ENCODE measurements at places on chromosomes 4 and X.

DNA sequence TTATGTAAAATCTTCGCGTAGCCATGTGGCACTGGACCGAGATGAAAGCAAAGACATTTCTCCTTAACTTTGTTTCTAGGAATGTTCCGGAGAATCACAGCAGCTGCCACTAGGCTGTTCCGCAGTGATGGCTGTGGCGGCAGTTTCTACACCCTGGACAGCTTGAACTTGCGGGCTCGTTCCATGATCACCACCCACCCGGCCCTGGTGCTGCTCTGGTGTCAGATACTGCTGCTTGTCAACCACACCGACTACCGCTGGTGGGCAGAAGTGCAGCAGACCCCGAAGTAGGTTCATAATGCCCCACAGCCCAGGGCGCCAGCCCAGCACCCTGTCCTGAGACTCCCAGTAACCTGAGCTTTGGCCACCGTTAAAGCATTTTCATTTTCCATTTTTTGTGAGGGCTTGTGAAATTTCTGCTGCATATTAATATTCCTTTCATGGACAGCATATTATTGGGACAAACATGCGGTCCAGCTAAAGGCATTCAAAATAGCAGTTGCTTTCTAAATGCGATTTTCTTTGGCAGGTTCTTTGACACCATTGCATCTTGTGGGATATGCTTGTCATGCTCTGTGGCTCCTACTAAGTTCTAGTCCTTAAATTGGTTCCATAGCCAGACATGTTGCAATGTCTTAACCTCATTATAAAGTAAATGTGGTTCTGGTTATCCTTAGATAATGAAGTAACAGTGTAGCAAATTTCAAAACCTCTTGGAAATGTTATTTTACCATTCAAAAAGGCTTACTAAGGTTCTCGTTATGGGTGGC is 49.1 kb upstream of the MSANTD1 start:
- no peak for DNase-seq

DNA sequence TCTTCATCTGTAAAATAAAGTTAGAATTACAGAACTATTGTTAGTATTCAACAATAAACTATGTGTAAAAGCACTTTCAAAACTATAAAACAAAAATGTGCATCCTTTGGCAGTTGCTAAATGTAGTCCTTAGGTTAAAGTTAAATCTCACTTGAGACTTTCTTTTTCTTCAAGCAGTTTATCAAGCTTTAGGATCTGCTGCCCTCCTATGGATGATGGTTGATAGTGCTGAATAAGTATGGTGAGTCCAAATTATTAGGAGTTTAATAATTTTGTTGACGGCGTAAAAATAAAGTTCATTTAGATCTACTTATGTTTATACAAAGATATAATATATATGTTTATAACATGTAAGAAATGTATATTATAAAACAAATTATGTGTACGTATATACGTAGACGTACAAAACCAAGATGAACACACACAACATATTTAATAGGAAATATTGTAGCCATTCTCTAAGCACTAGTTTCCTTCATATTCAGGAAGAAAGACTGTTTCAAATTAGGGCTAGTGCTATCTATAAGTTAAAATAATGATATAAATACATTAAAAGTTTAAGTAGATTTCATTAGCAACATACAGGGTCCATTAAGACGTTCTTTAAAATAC is 22.3 kb downstream of the UGT2A2 start:
- no peak for DNase-seq

- DNase-seq: no peak
Observed at GRCh38 chr4:87179751-87180150, 40.7 kb downstream of the KLHL8 start.

DNA sequence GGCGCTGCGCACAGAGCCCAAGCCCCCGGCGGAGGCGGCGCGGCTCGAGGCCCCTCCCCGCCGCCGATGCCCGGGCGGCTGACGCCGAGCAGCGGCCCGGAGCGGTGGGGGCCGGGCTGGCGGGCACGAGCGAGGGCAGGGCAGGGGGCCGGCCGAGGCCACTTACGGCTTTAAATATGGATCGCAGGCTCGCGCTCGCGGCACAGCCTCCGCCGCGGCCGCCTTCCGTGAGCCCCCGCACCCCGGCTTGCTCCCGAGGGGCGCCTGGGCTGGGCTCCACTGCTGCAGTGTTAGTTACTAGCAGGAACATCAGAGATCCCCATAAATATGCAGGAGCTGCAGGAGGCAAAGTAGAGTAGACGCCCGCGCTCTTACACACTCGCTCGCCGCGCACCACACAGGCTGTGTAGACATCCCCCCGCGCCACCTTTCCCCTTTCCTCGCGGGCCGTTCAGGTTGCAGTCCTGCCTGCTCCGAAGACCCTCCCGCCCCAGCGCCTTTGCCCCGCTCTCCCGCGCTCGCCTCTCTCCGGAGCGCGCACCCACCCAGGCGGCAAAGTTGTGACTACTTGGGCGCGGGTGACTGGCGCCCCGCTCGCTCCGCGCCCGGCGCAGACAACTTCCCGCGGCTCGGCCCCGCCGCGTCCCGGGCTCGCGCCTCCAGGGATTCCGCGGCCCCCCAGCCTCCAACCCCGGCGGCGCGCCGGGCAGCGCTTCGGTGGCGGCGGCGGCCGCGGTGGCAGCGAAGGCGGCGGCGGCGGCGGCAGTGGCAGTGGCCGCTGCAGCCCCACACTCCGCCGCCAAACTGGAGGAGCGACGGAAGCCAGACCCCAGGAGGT is 152.0 kb upstream of the SLC4A4 start:
- peak; percentile 71 for DNase-seq

- DNase-seq: no peak
Observed at GRCh38 chrX:13305108-13305507, 14.7 kb downstream of the ATXN3L start.

DNA sequence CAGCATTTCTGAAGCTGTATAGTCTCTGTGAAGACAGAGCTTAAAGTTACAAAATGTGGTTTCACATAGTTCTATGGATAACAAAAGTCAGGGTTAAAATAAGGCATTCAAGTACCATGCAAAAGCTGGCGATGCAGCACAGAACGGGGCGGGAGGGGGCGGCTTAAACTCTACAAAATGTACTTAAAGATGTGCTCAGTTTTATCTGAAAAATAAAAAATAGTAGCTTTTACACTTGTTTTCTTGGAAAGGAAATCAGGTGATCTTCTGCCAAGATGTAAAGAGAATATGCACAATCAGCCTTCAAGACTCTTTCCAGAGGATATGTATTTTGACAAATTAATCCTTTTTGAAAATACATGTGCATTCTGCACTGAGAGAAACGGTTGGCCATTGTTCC is 301.7 kb upstream of the EMCN start:
- DNase-seq: peak; percentile 1

DNA sequence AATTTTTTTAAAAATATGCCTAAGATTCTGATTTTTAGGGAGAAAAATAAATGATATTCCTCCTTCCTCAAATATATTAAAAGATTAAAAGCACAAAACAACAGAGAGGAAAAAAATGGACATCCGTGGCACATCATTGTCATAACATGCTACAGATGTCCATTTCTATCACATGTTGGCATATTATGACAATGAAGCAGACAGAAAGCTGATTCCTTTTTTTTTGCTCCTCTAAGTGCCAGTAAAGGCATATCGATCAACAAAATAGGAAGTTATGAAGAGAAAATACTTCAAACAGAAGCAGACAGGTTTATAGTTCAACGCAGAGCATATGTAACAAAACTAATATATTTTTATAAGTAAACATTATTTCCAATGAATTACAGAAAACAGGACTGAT is 11.2 kb downstream of the KLHL8 start:
- no peak for DNase-seq

GRCh38 chrX:42755815-42756214 is 22.1 kb downstream of the PPP1R2C start:
- no peak for DNase-seq

- no peak for DNase-seq
Observed at GRCh38 chrX:68428431-68428830, 4.9 kb downstream of the OPHN1 start.

GRCh38 chr4:158490629-158491028 is 31.1 kb upstream of the RXFP1 start:
- DNase-seq: no peak

DNA sequence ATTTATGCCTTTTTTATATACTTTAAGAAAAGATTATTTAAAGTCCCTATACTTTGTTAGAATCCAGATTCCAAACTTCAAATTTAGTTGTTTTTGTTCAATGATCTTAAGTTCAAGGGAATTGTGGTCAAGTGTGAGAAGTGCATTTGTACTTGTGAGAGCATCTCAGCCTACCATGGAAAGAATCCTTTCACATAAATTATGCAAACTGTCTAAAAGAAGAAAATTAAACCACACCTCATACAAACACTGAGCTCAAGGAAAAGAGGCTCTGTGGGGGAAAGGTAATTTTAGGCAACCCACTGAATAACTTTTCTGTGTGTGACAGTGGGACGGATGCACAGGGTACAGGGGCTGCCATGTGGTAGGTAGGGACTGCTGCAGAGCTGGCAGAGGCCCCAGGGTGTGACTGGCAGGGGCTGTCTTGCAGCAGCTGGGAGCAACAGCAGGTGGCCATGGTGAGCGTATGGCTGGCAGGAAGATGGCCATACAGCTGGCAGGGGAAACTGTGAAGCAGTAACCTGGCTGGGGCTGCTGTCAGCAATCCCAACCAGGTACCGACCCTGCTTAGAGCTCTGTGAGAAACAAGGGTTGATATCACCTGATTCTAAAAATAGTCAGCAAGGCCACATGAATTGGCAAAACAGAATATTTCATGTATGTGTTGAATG is 130.6 kb downstream of the UGT8 start:
- DNase-seq: peak; percentile 29

- DNase-seq: no peak
Observed at GRCh38 chr4:161466316-161466715, 697.5 kb downstream of the FSTL5 start.

GRCh38 chr4:113024388-113024787 is 25.1 kb upstream of the ANK2 start:
- DNase-seq: no peak

DNA sequence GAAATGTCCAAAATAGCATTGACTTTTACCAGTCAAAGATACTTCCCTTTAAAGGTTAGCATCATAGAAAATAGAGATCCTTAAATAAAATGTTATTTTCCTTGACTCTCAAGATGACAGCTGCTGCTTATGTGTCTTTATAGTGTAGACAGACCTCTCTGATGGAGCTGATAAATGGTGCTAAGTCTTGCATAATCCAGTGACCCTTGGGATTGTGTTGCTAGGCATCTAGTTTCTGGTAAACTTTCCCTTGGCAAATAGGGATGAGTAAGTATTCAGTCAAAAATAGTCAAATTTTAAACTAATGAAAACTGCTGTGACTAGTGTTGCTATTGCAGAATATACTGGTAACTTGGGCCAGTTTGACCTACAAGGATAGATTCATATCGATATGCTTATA is 53.6 kb downstream of the MBNL3 start:
- DNase-seq: no peak

GRCh38 chr4:3387943-3388361 is 53.8 kb upstream of the HGFAC start:
- peak; percentile 88 for DNase-seq

DNA sequence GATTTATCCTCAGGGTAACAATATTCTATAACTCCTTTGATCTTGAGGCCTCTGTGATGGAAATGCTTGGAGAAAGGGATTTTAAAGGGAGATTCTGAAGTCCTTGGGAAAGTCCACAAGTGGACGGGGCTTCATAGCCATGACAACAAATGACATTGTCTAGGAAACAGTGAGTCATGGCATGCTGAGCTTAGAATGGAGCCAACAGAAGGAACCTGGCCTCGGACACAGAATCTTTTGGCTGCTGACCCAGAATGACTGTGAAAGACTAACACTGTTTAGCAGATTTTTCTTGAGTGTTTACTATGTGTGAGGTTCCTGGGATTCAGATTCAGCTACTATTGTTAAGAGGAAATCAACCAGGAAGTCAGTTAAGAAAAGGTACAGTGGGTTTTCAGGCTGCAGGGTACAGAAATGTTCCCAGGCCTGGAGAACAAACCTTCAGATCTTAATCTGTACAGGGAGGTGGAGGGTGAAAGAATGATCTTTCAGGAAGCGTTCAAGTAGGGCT is 18.1 kb upstream of the CXCL2 start:
- DNase-seq: no peak

DNA sequence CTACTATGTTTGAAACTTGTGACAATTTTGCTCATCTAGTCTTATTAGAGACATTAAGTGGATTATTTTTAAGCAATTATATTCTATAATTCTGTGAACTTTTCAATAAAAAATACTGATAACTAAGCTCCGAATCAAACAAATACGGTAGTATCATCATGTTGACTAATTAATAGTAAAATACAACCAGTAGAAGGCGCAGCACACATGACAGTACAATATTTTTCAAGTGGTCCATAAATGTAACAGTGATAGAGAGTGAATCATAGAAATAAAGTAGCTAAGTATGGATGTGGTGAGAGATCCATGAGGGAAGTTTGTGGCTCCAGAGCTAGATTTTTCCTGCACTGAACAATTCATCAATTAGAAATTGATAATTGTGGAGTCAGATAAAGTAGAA is 666.2 kb downstream of the KCTD8 start:
- DNase-seq: no peak

- no peak for DNase-seq
Observed at GRCh38 chr4:33989820-33990443, 2254.4 kb downstream of the ARAP2 start.

DNA sequence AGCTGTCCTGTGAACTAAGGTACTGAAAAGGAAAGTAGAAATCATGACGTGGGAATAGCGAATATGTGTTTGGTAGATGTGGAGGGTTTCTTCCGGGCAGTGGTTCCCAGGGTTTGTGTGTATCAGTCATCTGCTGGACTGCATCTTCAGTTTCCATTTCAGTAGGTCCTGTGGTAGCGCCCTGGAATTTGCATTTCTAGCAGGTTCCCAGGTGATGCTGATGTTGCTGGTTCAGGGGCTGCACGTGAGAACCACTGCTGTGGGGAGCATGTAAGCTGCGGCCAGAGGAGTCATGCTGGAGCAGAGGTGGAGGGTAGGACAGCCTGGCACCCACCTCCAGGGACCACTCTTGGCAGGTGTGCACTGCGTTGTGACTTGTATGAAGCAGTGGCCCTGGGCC is 47.1 kb downstream of the ARHGAP10 start:
- DNase-seq: no peak

DNA sequence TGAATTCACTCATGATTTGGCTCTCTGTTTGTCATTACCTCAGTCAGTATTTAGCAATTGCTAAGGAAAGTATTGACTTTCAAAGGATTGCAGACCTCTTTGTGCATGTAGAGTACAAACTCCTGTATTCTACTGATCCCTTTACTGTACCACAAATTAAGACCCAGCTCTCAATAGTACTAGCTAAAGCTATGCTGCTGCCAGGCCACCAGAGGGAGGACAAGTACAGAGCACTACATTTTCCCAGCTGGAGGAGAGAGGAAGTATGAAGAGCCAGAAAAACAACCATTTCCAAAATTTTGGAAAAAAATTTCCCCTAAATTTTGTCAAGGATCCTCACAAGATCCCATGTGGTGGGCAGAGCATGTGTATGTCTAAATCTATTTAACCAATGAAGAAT is 175.0 kb upstream of the MTMR8 start:
- no peak for DNase-seq

- DNase-seq: no peak
Observed at GRCh38 chrX:103330681-103331288, 746 bp downstream of the TCEAL7 start.

All from upper lobe of left lung (tissue), 6 donors.